Nucleus accumbens (tissue), 56 donors: ENCODE measurements at places on chromosomes 2 and 18.

DNA sequence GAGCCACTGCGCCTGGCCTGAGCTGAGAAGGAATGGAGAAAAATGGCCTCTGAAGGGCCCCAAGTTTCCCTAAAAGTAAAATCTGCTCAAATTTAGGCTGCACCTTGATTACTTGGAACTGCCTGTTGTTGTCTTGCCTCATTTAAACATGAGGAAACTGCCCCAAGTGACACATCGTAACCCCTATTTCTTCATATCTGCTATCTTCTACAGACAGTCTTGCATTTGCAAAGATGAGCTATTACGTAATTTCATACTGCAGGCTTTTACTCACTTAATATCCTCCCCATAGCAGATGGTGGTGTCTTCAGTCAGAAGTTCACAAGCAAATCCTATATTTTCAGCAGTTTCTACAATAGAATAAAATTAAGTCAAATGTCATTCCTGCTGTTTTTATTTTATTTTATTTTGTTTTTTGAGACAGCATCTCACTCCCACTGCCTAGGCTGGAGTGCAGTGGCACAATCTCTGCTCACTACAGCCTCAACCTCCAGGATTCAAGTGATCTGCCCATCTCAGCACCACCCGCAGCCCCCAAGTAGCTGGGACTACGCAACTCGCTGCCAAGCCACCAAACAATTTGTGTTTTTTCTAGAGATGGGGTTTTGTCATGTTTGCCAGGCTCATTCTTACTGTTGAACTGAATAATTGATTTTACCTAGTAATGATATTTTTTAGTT, 45.3 kb upstream of the NARS1 start:
- DNase-seq = no peak

DNA sequence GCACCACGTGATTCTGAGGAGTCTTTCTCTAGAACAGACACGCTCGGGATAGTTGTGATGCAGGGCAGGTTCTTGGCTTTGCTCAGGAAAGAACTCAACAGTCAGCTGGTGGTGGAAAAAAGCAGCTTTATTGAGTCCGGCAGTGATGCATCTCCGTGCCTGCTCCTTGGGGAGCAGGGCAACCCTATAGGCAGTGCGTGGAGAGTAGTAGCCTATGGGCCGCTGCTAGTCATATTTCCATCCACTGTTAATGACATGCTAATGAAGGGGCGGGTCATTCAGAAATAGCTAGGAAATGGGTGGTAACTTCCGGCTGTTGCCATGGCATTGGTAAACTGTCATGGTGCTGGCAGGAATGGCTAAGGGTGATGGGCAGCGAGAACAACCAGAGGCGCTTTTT, 11.6 kb upstream of the ACKR3 start:
- DNase-seq = no peak

GRCh38 chr18:26459340-26459739, 89.0 kb downstream of the KCTD1 start:
- DNase-seq = no peak

DNA sequence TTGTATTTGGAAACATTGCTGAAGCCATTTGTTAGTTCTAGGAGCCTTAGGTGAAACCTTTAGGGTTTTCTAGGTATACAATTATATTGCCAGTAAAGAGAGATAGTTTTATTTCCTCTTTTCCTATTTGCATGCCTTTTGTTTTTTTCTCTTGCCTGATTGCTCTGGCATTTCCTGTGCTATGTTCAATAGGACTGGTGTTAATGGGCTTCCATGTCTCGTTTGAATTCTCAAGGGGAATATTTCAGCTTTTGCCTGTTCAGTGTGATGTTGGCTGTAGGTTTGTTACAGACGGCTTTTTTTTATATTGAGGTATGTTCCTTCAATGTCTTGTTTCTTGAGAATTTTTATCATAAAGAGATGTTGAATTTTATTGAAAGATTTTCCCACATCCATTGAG, 1054.9 kb upstream of the NXPH2 start:
- DNase-seq = no peak

DNA sequence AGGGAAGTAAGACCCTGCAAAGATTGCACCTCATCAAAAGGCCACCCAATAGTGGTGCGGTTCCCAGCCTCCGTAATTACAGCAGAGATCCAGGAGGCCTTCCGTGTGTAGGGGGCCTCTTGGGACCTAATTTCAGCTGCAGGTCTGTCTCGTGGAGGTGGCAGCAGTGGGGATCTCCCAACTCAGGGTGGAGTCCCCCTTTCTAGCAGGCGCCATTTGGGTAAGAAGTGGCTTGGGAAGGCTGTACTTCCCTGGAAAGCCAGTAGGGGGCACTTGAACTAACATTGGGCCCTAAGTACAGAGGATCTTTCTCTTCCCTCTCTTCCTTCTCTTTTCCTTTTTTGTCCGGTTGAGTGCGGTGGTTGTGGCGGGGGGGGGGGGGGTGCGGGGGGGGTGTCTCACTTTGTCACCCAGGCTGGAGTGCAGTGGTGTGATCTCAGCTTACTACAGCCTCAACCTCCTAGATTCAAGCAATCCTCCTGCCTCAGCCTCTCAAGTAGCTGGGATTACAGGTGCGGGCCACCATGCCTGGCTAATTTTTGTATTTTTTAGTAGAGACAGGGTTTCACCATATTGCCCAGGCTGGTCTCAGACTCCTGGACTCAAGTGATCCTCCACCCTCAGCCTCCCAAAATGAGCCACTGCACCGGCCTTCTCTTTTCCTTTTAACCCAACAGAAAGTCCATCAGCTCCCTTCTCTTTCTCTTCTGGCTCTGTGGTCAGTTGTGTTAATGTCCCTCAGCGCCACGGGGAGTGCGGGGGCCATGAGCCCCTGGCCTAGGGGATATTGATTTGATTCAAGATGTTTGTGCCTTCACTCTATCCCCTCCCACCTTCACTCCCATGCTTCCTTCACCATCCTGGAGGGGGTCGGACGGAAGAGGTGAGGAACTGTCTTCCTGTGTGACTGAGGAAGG, 32.0 kb downstream of the CENPO start:
- no peak for DNase-seq

DNA sequence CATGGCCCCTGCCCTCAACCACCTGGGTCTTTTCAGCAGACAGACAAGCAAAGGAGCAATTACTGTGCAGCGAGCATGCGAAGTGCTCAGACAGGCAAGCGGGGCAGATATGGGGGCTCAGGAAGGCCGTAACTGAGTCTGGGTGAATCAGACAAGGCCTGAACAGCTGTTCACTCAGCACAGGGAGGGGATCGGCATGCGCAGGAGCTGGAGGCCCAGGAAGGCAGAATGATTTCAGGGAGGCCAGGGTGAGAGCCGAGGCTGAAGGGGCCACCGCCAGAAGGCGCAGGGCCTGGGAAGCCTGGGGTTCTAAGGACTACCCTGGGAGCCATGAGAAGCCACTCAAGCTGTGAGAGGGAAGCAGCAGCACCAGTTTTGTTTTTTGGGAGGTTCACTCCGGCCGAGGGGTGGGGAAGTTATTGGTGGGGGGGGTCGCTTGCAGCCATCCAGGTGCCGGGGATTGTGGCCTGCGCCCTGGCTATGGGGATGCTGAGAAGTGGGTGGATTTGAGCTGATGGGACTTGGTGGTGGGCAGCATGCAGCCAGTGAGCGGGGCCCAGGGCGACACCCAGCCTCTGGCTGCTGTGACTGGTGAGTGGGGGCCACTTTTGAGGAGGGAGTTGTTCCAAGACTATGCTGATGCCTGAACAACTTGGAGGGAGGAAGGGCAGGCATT, 132.2 kb downstream of the TSN start:
- no peak for DNase-seq

GRCh38 chr2:232484628-232485347, 2.8 kb downstream of the ECEL1 start:
- no peak for DNase-seq
